Placental epithelial cell (primary cell): ENCODE measurements at places on chromosomes 3 and 15. TPM values are rescaled to one million over a fixed set of nuclear protein-coding genes. Genes with fewer than 3 reads are reported as not detected.

RTP1 gene
- not detected in 2 replicates for total RNA-seq

A4GNT gene
- not detected in 2 replicates for total RNA-seq

ADAMTSL3 gene
- not detected in 2 replicates for total RNA-seq

SCAANT1 gene
- not detected in 2 replicates for total RNA-seq

TUBGCP4 gene
- 9.0 and 13.9 TPM in 2 replicates for total RNA-seq

FILIP1L gene
- total RNA-seq, result 35.1 and 88.3 TPM in 2 replicates

NTRK3 gene
- total RNA-seq, result under 0.01 TPM in 2 replicates
